Chondrocyte (in vitro differentiated cells): ENCODE measurements at places on chromosomes 12 and 14.

DNA sequence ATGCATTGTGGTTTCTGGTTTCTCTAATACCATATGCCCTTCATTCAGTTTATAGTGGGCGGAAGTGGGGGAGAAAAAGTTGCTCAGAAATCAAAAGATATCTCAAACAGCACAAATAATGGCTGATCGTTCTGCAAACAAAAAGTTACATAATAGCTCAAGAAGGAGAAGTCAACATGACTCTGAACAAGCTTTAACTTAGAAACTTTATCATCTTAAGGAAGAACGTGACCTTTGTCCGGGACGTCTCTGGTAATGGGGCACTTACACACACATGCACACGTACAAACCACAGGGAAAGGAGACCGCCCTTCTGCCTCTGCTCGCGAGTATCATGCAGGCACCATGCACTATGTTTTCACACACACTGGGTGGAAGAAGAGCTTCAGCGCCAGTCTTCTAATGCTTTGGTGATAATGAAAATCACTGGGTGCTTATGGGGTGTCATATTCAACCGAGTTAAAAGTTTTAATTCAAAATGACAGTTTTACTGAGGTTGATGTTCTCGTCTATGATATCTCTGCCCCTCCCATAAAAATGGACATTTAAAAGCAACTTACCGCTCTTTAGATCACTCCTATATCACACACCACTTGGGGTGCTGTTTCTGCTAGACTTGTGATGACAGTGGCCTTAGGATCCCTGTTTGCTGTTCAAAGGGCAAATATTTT is 4.7 kb downstream of the FOS start:
- no peak for DNase-seq

GRCh38 chr12:117733549-117733805 is 235.3 kb downstream of the KSR2 start:
- DNase-seq: no peak

- no peak for DNase-seq
Measured at GRCh38 chr14:54688229-54688628, 121.3 kb downstream of the SAMD4A start.

DNA sequence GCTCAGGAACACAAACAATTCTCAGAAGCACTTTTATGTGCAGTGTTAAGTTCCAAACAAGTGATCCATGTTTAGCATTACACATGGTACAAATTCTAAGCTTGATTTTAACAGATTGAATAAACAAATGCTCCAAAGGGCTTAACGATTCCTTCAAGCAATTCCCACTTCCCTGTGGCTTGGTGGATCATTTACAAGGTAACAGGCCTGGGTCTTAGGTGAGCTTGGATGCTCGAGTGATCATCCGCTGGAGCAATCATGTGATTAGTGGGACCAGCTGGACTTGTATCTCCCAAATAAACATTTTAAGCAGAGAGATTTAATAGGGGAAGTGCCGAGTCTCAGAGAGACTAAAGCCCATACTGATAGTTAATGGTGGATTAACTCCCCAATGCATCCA is 70.7 kb downstream of the CALM1 start:
- no peak for DNase-seq

DNA sequence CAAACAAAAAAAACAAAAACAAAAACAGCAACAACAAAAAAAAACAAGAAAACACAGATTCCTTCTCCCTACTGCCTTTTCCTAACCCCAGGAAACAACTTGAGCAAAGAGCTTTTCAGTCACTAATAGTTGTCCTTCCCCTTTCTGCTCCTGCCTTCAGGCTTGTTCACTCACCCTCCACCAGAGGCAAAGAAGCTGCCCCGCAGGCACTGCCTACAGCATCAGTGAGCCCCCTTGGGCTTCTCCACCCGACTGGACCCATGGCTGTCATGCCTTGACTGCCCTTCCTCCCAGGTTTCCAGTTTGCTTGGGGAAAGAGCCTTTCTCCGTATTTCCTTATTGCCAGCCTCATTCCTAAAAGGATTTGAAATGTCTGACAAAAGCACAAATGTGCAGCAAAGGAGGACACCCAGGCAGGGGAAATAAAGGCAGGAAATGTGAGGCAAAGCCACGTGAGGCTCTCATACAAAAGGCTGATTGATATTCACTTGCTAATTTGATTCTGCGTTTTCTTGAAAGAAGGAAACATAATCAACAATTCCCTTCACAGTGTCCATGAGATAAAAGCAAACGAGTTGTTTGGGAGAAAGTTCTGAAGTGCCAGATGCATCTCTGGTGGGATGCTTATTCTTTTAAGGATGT is 85.7 kb downstream of the GPATCH2L start:
- no peak for DNase-seq

- DNase-seq: no peak
Measured at GRCh38 chr12:94545935-94546771, 86.5 kb upstream of the CEP83 start.

DNA sequence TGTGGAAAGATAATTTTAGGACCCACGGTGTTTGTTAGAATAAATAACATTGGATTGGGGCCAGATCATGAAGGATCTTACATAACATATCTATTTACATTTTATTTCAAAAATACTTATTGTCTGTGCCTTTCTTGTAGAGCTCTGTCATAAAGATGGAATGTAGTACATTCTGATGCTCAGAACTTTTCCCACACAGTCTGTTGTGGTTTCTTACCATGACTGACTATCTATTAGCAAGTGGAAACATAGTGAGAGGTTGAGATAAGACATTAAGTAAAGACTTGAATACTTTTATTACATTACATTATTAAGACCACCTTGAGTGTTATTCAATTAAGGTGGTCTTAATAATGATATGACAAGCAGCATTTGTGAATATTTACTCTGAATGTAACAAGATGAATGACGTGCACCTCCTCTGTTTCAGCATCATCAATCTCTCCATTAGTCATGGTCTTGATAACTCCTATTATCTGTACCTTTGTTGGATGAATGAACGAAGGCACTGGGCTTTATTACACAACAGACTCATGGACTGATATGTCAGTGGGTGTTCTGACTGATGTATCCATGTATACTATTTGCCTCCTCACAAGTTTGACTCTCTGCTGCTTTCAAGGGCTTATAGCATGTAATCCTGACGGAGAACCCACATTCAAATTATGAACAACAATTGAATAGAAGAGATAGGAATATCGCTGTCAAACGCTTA is 883.0 kb upstream of the FLRT2 start:
- no peak for DNase-seq

GRCh38 chr12:130214686-130215395 is 52.6 kb downstream of the FZD10 start:
- DNase-seq: no peak

GRCh38 chr12:120797677-120798642 is 72.3 kb downstream of the ACADS start:
- DNase-seq: no peak

GRCh38 chr12:89181271-89181920 is 170.9 kb downstream of the DUSP6 start:
- no peak for DNase-seq

GRCh38 chr14:63496837-63497400 is 46.3 kb downstream of the PPP2R5E start:
- DNase-seq: no peak

- DNase-seq: no peak
Measured at GRCh38 chr14:86196471-86196870, 666.5 kb downstream of the FLRT2 start.

DNA sequence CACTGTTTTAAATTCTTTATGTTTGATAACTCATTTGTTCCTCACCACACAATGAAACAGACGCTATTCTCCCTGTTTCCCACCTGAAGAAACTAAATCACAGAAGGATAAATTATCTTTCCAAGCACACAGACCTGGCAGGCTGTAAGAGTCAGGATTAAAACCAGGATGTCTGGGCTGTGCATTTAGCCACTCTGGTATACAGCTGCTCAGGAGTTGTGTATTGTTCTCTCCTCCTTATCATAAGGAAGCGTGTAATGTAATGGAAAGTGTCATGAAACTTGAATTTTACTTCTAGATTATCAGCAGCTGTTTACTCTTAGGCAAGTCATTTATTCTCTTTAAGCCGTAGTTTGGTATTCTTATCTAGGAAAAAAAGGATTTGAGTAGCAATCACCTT is 154.8 kb upstream of the LRIG3 start:
- DNase-seq: no peak

- DNase-seq: no peak
Measured at GRCh38 chr12:7351177-7351576, 47.3 kb downstream of the ACSM4 start.

DNA sequence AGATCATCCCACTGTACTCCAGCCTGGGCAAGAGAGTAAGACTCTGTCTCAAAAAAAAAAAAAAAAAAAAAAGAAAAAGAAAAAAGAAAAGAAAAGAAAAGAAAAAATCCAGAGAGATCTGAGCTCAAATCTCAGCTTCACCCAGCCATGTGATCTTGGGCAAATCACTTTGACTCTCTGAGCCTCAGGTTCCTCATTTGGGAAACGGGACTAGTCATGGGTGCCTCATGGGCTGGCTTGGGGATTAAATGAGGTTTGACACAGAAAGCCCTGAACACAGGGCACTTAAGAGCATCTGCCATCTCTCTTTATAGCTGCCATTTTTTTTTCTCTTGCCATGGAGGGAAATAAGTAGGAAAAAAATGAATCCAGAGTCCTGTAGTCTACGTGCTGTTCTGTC is 86.2 kb upstream of the MYL2 start:
- DNase-seq: no peak

DNA sequence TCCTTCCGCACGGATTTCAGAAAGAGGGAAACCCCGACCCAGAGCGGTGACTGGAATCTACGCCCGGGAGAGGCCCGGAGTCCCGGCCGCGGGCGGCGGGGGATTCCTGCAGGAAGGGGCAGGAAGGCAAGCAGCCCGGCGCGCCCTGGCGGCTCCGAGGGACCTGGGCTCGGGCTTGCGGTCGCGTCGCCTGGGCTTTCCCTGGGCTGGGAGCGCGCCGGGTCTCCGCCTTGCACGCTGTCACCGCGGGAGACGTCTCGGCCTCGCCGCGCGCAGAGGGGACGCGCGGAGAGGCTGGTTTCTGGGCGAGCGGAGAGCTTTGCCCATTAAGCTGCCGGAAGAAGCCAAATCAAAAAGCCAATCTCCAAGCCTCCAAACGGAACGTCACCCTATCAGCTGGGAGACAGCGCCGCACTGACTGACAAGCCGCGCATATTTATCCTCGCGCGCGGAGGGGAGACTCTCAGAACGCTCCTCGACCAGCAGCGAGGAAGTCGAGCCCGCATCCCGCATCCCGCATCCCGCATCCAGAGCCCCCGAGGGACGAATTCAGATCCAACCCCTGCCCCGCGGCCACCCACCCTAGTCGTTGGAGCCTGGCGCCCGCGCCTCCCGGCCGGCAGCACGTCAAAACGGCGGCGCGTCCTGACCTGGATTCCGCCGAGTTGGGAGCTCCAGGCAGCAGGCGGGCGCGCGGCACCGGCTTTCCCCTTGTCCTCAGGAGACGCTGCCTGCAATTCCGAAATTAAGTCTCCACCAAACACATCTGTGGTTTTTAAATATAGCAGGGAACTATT is at the start of gene SLC8A3:
Gene SLC8A3, minus strand, starts transcription at position 293 of the 797 bp plus-strand sequence. CDS start 20,529 bp downstream, outside the sequence.
- no peak for DNase-seq

DNA sequence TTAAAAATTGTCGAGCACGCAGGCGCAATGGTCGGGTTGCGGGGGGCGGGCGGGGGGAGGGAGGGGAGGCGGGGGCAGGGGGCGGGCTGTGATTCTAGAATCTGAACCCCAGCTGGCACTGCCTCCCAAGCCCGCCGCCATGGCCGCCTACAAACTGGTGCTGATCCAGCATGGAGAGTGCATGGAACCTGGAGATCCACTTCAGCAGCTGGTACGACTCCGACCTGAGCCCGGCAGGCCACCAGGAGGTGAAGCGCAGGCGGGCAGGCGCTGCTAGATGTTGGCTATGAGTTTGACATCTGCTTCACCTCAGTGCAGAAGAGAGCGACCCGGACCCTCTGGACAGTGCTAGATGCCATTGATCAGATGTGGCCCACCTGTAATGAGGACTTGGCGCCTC is 118.4 kb downstream of the NTN4 start:
- DNase-seq: no peak

DNA sequence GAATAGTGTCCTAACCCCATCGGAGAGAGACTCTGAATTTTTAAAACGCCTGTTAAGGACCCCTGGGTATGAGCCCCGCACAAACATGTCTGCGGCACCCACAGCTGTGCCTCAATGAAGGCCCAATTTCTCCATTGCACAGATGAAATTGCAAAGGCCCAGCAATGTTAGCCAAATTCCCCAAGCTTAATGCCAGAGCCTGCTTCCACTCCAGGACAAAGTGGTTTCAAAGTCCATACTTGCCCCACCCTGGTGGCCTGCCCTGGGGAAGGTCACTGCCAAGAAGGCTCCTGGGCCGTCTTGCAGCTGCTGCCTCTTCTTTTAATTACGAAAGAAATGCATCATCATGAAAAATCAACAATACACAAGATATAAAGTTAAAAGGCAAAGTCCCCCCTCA is 1179.7 kb downstream of the VRK1 start:
- DNase-seq: no peak

DNA sequence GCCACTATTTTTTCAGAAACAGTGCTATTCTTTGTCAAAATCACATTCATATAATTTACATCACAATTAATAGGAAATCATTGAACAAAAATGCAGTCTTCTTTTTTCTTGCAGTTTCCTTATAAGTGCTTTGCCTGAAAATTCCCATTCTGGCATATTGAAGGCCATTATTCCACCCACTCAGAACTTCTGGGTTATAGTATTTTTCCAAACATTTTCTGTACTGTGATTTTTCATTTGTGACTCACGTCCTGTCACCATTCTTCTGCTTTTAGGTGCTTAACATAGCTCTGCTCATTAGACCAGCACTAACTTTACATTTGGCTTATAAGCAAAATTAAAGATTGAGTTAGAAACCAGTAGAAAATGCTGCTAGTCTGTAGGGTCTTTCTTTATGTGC is 241.0 kb upstream of the NPAS3 start:
- DNase-seq: no peak

DNA sequence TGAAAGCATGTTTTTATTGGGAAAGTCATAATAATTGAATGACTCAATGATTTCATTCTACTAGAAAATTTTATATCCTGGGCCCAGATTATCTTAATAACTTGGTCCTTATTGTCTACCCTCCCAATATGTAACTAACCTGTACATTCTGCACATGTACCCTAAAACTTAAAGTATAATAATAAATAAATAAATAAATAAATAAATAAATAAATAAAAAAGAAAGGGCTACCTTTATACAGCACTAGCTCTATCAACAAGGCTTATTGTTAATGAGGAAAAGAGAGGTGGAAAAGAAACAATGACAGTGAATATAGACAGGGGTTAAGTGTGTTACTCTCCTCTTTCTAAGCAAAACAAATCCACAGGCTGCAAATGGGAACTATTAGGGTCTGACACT is 83.6 kb downstream of the GRIN2B start:
- DNase-seq: no peak

GRCh38 chr12:1884651-1885050 is 33.8 kb downstream of the CACNA2D4 start:
- no peak for DNase-seq

GRCh38 chr12:64147011-64147631 is 75.0 kb downstream of the KICS2 start:
- DNase-seq: no peak
